Aorta (tissue), 5 donors: ENCODE measurements at places on chromosomes 11 and 22. TPM values are rescaled to one million over a fixed set of nuclear protein-coding genes. Genes with fewer than 3 reads are reported as not detected.
A peak's percentile ranks its signal among the peaks of the same experiment; 100 is the strongest.

GRCh38 chr11:61080526-61080925 is 21.8 kb upstream of the CD5 start:
- no peak for DNase-seq

- DNase-seq, result no peak
Observed at GRCh38 chr11:80929031-80929805, 1488.4 kb upstream of the TENM4 start.

DNA sequence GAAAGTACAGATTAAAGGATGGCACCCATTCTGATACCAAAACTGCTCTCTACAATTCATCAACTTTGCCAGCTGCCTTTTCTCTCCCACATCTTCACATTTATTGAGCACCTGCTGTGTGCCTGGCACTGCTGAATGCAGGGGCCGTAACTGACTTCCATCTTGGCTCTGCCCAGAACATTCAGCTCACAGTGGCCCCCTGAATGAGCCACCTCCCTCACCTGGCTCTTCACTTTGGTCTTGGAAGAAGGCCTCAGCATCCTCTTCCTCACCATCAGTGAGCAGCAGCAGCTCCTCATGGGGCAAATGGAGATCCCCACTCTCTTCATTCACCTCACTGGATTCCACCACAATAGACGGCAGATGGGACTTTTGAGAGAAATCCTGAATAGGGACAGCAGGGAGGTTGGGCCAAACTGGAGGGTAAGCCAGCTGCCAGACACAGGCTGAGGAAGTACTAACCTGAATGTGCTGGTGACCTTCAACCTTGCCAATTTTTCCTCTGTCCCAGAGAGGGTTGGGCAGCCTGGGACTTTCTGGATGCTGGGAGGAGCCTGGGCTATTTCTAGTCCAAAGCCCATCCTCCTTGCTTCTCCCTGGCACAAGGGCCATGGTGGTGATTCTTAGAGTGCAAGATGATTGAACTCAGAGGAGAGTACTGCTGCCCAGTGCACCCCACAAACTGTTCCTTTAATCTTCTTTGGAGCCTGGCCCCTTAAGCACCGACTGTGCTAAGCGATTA is 1.9 kb upstream of the UQCC3 start:
- no peak for DNase-seq

GRCh38 chr11:17788084-17788483 is 53.5 kb downstream of the KCNC1 start:
- peak; percentile 71 for DNase-seq

DNA sequence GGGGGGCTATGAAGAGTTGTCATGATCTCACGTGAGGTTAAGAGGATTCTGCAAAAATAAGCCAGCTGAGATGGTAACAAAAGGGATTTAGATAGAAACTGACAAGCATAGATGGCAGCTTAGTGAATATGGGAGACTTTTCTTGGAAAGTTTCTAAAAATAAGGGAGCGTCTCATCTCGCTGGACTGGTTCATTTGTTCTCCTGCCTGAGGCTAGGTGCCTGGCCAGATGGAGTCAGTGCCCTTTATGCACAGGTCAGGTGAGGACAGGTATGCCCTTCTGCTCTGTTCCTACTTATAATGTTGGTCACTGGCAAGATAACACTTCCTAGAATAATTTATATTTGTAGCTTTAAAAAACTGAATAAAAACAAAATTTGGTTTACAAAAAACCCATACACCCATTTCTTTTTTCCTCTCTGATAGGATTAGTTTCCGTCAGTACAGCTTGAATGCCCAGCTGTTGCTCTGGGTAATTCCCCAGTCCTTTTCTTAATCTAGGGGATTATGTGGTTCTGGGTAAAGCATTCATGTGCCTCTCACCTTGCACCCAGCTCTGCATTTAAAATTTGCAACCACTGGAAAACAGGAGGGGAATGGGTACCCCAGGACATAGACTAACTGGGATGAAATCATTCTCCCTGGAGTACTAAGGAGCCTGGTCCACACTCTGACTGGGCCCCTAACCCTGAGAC is 90.0 kb downstream of the AMOTL1 start:
- no peak for DNase-seq

DNA sequence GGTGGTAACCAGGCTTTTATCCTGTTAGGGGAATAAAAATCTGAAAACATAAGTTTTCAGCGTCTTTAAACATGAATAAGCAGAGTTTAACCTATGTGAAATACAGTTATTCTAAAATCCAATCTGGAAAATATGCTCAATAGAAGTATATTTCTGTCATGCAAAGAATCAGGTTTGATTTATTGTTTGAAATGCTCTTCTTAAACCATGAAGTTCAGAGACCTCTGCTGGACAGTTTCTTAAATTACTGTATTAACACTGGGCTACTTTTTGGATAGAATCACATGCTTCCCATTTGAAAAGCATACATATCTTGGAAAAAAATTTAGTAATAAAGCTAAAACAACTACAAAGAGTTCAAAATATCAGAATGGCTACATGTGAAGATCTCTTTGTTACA is 25.4 kb downstream of the APIP start:
- DNase-seq, result no peak

DNA sequence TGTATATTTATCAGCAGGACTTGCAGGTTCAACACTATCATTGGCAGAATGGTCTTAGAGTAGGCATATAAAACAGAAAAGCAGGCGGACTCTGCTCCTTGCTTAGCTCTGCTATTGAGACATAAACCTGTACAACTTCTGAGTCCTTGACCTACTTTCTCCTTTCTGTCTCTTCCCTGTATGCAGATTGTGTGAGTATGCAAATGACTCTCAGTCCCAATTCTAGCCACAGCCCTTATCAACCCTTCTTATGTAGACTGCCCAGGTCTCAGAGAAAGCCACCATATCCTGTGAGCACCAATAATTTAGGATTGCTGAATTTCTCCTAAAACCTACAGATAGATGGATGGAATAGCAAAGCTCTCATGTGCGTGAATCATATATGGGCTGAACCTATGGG is 367.6 kb upstream of the DDI1 start:
- DNase-seq, result no peak

GRCh38 chr22:22773979-22774604 is 113.5 kb upstream of the IGLL5 start:
- no peak for DNase-seq

DNA sequence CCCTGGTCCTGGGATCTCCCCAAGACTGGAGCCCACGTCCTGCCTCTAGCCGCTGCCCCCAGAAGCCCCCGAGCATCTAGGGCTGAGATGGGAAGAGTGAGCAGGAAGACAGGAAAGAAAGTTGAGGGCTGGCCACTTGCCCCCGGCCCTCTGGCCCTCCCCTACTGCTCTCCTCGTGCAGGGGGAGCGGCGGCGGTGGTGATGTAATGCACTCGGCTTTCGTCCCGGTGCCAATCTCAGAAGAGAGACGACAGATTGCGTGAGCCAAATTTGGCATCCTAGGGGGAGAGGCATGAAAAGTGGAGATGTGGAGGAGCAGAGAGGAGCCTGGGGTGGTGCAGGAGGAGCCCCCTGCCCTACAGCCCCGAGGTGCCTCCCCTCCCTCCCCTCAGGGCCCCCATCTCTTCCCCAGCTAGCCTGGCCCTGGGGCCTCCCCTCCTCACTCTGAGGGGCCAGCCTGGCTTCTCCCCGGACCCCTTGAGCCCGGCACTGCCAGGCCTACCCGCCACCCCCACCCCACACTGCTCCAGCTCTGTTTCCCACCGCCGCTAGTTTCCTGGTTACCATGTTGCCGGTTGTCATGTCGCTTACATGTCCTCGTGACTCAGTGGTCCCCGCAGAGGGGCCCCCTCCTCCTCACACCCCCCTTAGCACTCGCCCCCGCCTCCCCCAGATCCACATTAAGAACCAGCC is 2.5 kb downstream of the KCNJ4 start:
- peak; percentile 88 for DNase-seq

DNA sequence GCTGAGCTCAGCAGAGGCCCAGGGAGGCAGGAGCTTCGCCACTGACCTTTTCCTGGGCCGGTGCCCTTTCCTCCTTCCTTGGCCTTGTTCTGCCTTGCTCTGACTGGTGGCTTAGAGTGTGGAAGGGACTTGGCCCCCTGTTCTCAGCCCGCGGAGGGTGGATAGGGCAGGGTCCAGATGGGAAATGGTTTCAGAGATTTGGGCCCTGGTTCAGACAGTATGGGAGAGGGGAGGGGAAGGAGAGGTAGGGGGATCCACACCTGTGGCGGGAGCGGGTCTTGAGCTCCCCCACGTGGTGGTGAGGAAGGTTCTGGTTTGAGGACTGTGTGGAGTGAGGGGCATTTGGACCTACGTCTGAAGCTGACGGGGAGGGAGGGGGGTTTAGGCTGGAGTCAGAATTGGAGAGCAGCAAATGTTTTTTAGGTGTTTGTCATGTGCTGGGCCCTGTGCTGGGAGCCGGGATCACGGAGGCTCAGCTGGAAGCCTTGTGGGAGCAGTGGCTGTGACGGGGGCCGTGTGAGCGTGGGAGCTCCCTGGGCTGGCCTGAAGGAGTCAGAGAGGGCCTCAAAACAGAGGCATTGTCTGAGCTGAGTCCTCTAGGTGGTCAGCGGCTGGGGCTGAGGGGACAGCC is 27.2 kb downstream of the SHANK3 start:
- DNase-seq, result peak; percentile 32

GRCh38 chr22:44412136-44412731 is 85.8 kb downstream of the RTL6 start:
- DNase-seq, result no peak

DNA sequence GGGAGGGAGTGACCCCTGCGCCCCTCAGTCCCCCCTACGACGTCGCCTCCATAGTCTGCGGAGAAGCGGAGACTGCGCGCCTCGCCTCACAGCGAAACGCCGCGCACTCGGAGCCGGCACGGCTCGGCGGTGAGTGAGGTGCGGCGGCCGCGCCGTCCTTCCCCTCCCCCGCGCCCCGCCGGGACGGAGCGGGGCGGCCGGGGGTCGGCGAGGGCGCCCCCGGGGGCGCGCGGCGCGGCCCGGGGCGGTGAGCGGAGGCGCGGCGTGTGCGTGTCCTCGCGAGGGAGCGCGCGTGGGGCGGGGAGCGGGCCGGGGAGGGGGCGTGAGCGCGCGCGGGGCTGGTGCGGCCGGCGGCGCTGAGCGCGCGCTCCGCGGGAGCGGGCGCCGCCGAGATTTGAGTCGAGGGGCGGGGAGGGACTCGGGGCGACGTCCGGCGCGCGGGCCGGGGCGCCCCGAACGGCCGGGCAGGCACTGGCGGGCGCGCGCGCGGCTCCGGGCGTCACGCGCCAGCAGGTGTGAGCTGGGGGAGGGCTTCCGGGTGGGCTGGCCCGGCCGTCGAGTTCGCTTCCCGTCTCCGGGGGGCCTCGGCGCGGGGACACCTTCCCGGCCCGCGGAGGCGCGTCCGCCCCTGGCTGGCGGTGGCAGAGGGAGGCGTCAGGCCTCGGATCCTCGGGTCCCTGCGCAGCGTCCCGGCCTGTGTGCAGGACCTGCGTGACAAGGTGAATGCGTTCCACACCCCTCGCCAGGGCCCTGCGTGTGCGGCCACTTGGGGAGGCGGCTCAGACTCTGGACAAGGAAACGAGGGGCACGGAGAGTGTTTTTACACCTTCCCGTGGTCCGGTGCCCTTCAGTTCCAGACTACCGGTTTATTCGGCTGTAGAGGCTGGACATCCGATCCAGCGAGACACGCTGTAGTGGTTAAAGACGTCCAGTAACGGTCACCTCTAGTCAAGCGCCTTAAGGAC is 50.4 kb downstream of the FAM83F start:
- peak; percentile 68 for DNase-seq

CABP7 gene
- not detected for total RNA-seq

MRGPRE gene
- total RNA-seq, result not detected

TRIM49D2 gene
- total RNA-seq, result not detected

TREH gene
- not detected for total RNA-seq

CLTCL1 gene
- 7.9 TPM for total RNA-seq

ADAMTS8 gene
- total RNA-seq, result 8.7 TPM

PDGFB gene
- total RNA-seq, result 20.7 TPM

TRAPPC4 gene
- total RNA-seq, result 49.6 TPM
